ENCODE measurements at places on chromosomes 4 and X.

- DNase-seq = no peak
Measured at GRCh38 chr4:104064646-104065577, 345.1 kb upstream of the TACR3 start.

DNA sequence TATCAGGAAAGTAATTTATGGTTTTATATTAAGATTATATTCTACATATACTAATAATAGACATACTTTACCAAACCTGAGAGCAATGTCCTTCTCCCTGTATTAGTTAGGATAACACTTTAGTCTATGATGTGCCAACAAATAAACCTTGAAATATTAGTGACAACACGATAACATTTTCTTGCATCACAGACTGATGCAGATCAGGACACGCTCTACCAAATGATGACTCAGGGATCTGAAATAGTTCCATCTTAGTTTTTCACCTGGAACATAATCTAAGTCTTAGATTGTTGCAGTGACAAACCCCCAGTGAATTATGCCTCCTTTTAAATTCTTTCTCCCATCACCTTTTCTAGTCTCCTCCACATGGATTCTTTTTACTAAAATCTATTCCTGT lies 214.2 kb downstream of the CLCN4 start:
- DNase-seq = no peak

GRCh38 chrX:136608295-136608933 lies 39.5 kb upstream of the CD40LG start:
- DNase-seq = no peak

DNA sequence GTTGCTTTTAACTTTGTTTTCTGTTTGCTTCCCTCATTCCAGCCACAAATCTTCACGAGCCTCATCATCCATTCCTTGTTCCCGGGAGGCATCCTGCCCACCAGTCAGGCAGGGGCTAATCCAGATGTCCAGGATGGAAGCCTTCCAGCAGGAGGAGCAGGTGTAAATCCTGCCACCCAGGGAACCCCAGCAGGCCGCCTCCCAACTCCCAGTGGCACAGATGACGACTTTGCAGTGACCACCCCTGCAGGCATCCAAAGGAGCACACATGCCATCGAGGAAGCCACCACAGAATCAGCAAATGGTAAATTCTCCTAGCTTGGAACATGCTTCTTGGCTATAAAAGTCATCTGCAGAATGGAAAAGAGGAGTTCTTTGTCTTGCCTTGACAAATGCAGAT lies 12.6 kb downstream of the AMTN start:
- no peak for DNase-seq

DNA sequence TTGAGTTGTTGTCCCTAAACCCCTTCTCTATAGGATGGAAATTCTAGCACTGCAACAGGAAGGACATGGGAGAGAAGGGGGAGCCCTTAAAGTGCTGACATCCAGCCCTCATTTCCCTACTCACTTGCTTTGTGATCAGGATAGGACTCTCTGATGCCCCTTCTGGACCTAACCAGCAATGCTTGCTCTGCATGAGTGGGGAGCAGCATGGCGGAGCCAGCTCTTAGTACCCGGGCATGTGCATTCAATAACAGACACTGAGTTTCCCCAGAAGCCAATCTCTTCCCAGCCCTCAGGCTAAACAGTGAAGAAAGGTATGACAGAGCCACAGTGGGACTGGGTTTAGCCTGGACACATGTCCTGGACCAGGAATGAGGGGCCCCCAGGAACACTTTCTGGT lies 14.0 kb downstream of the SOD3 start:
- no peak for DNase-seq

Data from cerebellar nuclear complex (tissue), 1 donor.